ENCODE measurements at places on chromosomes 12 and 14. TPM values are rescaled to one million over a fixed set of nuclear protein-coding genes. Genes with fewer than 3 reads are reported as not detected.

The ACVRL1 gene
- 114 TPM for total RNA-seq

The ASB2 gene
- total RNA-seq: not detected

The BDKRB1 gene
- 5.5 TPM for total RNA-seq

The TMEM229B gene
- total RNA-seq: 1.1 TPM

The STAC3 gene
- 1.3 TPM for total RNA-seq

The COX8C gene
- total RNA-seq: not detected

The ABCD4 gene
- total RNA-seq: 24.1 TPM

The UTP20 gene
- total RNA-seq: 15.4 TPM

The RNU4-1 gene
- not detected for total RNA-seq

The RNASE13 gene
- not detected for total RNA-seq

The KLRB1 gene
- not detected for total RNA-seq

The PROX2 gene
- total RNA-seq: not detected

The LAG3 gene
- total RNA-seq: not detected

The SMOC1 gene
- total RNA-seq: 4.6 TPM

The TMEM253 gene
- total RNA-seq: not detected

The CIT gene
- total RNA-seq: 6.8 TPM

The TRIM9 gene
- total RNA-seq: 0.32 TPM

The IRAK3 gene
- 6.6 TPM for total RNA-seq

The PZP gene
- not detected for total RNA-seq

The ANO4 gene
- 6.6 TPM for total RNA-seq

The TMPRSS12 gene
- total RNA-seq: not detected

The ASPG gene
- not detected for total RNA-seq

The IGF1 gene
- 1.4 TPM for total RNA-seq

The SYCP3 gene
- total RNA-seq: not detected

The RNASE3 gene
- total RNA-seq: not detected

The HCAR3 gene
- total RNA-seq: not detected

The AKT1 gene
- total RNA-seq: 164 TPM

The ARMH4 gene
- total RNA-seq: 3.3 TPM

The FAIM2 gene
- total RNA-seq: 2.8 TPM

The CAPZA3 gene
- total RNA-seq: not detected

The CHPT1 gene
- total RNA-seq: 22.0 TPM

The MFAP5 gene
- total RNA-seq: 390 TPM

The RILPL2 gene
- 2.5 TPM for total RNA-seq

The RPAP3 gene
- total RNA-seq: 18.6 TPM

The OR6C3 gene
- total RNA-seq: not detected

The ADAM21 gene
- total RNA-seq: 0.97 TPM

The PNMA1 gene
- total RNA-seq: 18.2 TPM

The PRICKLE1 gene
- 13.2 TPM for total RNA-seq

The MYO1H gene
- total RNA-seq: not detected

The NID2 gene
- 66.6 TPM for total RNA-seq

The SLC7A8 gene
- 6.7 TPM for total RNA-seq

The OVCH1 gene
- total RNA-seq: 0.13 TPM

The PIANP gene
- total RNA-seq: not detected

The NXPH4 gene
- total RNA-seq: 5.7 TPM

The ANKS1B gene
- not detected for total RNA-seq

The C12orf60 gene
- total RNA-seq: 2.3 TPM

The KIF5A gene
- total RNA-seq: under 0.01 TPM

The GDF3 gene
- total RNA-seq: not detected

The ARHGEF25 gene
- total RNA-seq: 43.0 TPM

The HOXC13 gene
- not detected for total RNA-seq

The SCN8A gene
- total RNA-seq: 13.8 TPM

The GALNT8 gene
- total RNA-seq: not detected

The PIP4K2C gene
- 27.3 TPM for total RNA-seq

The TMEM132D gene
- total RNA-seq: not detected

The ASCL1 gene
- total RNA-seq: not detected

The TBX3 gene
- 25.1 TPM for total RNA-seq

The LHX5 gene
- not detected for total RNA-seq

The CPNE6 gene
- total RNA-seq: not detected

The PLA2G1B gene
- total RNA-seq: not detected

Data from GM23248 (cell line).